ENCODE measurements at places on chromosomes 13 and 19.

DNA sequence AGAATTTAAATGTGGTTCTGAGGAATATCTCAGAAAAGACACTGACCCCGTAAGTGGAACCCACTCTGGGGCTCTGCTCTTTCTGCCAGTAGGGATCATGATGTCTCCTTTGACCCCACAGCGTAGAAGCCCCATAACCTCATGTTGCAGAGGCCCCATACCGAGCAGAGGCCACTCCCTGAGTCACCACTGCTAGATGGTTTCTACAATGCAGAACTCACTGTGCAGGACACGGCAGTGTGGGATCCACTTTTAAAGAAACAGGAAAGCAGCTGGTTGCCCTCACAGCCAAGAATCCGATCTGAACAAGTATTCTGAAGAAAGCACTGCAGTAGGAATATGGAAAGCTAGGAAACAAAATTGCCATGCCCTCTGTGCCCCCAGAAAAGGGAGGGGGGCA, 4.2 kb downstream of the SLC7A1 start:
- DNase-seq: no peak

DNA sequence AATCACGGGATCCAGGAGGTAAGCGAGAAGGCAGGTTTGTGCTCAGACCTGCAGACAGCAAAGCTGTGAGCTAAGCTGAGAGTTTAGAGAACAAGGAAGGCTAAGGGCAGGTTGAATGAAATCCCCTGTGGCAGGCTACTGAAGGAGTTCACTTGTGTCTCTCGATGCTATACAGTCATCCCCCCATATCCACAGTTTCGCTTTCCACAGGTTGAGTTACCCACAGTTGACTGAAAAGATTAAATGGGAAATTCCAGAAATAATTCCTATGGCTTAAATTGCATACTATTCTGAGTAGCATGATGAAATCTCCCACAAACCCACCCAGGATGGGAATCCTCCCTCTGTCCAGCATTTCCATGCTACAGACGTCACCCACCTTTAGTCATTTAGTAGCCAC, 49.6 kb downstream of the ABCC4 start:
- no peak for DNase-seq

DNA sequence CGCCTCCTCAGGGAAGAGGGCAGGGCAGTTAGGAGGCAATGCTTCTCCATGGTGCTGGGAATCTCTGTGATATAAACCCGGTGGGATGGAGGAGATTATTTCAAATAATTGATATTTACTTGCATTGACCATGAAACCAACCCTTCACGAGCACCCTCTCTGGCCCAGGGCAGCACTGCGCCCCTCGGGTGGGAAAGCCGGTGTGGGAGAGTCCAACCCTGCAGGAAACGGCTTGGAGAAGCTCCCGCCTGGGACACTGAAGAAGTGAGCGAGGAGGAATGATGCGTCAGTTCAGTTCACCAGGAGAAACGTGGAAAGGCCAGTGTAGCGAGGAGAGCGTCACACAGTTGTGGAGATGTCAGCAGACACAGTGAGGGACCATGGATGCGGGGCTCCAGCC, 99.9 kb downstream of the COL4A2 start:
- no peak for DNase-seq

DNA sequence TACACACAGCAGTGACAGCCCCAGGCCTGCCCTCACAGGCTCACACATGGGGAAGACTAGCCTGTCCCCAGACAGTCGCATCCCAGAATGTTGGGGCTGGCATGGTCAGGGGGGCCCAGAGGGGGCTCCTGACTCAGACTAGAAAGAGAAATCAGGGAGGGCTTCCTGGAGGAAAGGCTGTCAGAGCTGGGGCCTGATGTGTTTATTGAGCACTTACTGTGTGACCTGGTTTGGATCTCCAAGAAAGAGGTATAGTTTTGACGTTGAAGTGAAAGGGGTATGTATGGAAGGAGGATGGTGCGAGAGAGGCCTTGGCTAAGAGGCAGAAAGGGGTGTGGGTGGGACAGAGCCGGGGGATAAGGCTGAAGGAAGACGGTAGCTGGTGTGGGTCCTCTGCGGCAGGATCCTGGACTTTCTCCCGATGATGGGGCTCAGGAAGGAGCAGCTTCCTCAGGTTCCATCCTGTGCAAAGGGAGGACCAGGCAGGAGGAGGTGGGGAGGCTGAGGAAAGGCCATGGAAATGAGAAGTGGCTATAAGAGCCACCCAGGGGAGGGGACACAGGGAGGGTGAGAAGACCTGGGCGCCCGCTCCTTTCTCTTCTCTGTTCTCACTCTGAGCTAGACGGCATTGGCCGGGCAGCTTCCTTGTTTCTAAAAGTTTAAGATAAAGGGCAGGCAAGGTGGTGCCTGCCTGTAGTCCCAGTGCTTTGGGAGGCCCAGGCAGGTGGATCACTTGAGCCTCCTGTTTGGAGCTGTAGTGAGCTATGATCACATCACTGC, 16.1 kb upstream of the BCL3 start:
- DNase-seq: no peak

- no peak for DNase-seq
Measured at GRCh38 chr13:93388701-93389100, 162.1 kb downstream of the GPC6 start.

All from stimulated activated naive CD4-positive, alpha-beta T cell (primary cell).